ENCODE measurements at places on chromosomes 16 and 17.

DNA sequence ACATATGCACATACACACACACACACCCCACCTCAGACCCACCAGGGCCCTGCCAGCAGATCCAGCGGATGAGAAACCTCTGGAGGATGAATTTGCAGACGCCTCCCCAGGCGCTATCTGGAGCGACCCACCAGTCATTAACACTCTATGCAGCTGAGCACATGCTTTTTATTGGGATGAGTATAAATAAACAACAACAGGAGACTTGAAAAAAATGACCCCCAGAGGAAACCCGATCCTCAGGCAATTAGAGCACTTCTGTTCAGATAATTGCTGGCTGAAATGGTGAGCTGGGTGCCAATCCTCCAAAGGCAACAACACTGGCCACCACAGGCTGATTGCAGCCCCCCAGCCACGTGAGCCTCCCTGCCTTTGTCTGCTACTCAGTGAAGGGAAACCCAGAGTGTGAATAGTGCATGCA lies 32.9 kb downstream of the DYNLRB2 start:
- no peak for DNase-seq

GRCh38 chr17:70107441-70107840 lies 32.4 kb downstream of the KCNJ16 start:
- no peak for DNase-seq

DNA sequence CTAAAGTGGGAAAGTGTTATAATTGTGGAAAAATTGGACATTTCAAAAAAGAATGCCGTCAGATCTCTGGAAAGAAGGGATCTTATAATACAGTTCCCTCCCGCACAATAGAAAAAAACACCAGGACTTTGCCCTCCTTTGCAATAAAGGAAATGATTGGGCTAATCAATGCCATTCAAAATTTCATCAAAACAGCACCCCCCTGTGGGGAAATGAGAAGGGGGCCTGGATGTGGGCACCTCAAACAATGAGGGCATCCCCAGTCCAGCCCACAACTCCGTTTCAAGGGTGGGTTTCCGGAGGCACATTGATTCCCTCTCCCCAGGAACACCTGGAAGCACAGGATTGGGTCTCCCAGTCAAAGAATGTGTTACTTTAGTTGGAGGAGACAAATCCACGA lies 26.1 kb downstream of the CD300LG start:
- DNase-seq = no peak

- no peak for DNase-seq
Measured at GRCh38 chr16:74439685-74440084, 18.4 kb upstream of the CLEC18B start.

GRCh38 chr16:29023279-29024277 lies 38.7 kb downstream of the LAT start:
- no peak for DNase-seq

DNA sequence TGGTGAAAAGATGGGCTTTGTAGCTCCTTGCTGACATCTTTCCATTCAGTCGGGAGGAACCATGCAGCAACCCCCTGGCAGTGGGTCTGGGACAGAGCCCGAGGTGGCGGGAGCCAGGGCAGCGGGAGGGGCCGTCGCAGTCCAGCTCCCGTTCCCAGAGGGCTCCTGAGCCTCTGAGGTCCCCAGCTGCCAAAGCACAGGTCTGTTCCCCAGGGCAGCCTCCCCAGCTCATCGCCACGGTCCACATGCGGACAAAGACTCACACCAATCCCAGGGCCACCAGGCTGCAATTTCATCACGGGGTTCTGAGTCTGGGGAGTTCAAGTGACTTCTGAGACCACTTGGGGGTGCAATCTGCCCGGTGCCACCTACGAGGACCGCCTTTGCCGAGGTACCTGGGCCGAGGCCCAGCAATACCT lies 196.0 kb downstream of the RBFOX3 start:
- no peak for DNase-seq

DNA sequence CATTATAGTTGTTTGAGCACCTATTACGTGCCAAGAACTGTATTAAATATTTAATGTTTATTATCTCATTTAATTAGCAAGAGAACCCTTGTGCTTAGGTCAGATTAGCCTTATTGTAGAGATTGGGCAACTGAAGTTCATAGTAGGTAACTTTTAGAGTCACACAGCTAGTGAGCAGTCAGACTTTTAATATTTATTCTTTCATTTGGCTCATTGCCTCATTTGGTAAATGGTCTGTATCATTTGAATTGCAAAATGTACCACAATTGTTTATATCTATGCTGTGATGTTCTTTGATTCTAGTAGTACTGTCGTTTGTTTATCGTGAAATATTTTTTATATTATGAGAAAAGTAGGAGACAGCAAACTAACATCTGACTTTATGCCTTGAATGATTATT lies 7.6 kb downstream of the CLTC start:
- no peak for DNase-seq

- no peak for DNase-seq
Measured at GRCh38 chr17:29379084-29379991, 10.8 kb upstream of the TAOK1 start.

GRCh38 chr17:9074131-9074530 lies 52.8 kb downstream of the NTN1 start:
- no peak for DNase-seq

DNA sequence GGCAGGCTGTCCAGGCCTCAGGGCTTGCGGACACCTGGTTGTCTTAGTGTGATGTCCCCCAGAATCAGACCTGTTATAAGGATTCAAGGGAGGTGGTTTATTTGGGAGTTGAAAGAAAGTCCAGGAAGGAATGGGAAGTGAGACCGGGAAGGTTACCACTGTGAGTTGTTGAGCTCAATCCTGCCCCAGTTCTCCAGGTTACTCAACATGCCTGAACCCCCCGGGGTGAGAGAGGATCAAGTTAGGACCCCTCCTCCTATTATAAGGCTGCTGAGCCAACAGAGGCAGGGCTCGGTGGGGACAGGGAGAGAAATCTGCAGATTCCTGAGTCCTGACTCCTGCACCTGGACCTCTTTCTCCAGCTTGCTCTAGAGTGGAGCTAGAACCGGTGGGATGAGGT lies 86.4 kb downstream of the MRM1 start:
- DNase-seq = no peak

GRCh38 chr17:72476575-72476986 lies 355.8 kb downstream of the SOX9 start:
- no peak for DNase-seq

- no peak for DNase-seq
Measured at GRCh38 chr17:57677301-57677700, 67.8 kb downstream of the CCDC182 start.

GRCh38 chr16:66007717-66008116 lies 358.8 kb upstream of the CDH5 start:
- DNase-seq = no peak

DNA sequence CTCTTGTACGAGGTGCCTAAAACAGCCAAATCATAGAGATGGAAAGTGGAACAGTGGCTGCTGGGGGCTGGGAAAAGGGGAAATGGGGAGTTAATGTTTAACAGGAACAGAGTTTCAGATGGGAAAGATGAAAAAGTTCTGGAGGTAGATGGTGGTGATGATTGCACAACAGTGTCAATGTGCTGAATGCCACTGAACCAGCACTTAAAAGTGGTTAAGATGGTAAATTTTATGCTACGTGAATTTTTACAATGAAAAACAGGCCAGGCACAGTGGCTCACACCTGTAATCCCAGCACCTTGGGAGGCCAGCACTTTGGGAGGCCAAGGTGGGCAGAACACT lies 130.4 kb downstream of the C16orf78 start:
- DNase-seq = no peak

DNA sequence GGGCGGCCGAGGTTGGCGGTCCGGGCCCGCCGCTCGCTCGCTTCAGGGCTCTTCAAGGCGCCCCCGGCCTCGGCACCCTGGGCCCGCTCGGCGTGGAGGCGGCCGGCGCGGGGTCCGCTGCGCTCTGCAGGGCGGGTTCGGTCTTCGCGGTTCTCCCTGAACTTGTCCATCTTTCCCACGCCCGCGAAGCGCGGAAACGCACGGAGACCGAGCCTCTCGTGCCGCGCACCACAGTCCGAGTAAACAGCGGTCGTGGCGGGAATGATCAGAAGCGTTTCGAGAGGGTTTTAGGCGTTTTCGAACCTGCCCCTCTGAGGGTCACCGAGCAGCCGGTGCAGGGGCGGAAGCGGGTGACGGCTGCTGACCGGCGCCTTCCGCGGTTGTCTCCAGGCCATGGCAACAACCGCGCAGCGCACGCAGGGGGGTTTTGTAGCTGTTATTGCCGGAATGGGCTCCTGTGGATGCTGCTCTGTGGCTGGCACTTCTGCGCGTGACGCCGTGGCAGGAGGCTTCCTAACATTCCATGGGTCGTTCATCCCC lies 414 bp downstream of the NARF start:
- DNase-seq = no peak

- peak; percentile 79 for DNase-seq
Measured at GRCh38 chr16:85245307-85246172, 133.3 kb upstream of the CIBAR2 start.

GRCh38 chr16:70698901-70699300 lies 13.0 kb upstream of the MTSS2 start:
- DNase-seq = no peak

- DNase-seq = no peak
Measured at GRCh38 chr16:47063011-47063724, 80.6 kb downstream of the NETO2 start.

GRCh38 chr17:65459677-65460347 lies 101.6 kb downstream of the AXIN2 start:
- no peak for DNase-seq

- no peak for DNase-seq
Measured at GRCh38 chr16:5020551-5020950, 13.2 kb downstream of the NAGPA start.

- no peak for DNase-seq
Measured at GRCh38 chr16:28053461-28053860, 10.1 kb downstream of the GSG1L start.

GRCh38 chr17:8997994-8998628 lies 23.2 kb upstream of the NTN1 start:
- peak; percentile 80 for DNase-seq

DNA sequence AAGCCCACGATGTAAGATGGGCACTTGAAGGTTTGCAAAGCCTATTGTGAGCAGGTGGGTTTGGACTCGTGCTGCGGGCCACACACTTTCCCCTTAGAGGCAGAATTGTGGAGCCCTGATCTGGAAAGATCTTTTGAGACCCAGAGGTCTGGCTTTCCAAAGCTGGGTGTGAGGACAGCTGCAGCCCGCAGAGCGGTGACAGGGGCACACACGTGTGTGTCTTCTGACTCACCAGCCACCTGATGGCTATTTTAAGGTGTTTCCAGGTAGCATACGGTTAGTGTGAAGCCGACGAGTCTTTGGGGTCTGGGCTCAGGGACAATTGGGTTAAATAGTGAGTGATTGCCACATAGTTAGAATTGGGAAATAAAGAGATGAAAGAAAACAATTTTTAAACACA lies 108.9 kb upstream of the GSE1 start:
- DNase-seq = no peak

- DNase-seq = no peak
Measured at GRCh38 chr16:81500833-81501521, 56.4 kb downstream of the CMIP start.

DNA sequence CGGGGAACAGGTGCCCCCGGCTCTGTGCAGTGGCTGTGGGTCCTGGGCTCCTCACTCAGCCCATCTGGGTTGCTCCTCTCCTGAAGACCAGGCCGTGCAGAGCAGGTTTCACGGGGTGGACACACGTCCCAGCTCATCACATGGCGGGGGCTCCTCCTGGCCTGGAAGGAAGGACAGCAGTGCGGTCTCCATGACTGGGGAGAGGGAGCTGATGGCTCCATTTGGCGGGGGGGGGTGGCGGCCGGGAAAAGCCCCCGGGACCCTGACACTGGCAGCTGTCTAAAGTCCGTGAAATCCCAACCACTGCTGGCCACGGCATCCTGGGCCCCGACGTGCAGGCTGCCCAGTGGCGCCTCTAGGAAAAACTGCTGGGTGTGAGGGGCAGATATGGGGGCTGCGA lies 19.0 kb downstream of the SOX8 start:
- DNase-seq = no peak

DNA sequence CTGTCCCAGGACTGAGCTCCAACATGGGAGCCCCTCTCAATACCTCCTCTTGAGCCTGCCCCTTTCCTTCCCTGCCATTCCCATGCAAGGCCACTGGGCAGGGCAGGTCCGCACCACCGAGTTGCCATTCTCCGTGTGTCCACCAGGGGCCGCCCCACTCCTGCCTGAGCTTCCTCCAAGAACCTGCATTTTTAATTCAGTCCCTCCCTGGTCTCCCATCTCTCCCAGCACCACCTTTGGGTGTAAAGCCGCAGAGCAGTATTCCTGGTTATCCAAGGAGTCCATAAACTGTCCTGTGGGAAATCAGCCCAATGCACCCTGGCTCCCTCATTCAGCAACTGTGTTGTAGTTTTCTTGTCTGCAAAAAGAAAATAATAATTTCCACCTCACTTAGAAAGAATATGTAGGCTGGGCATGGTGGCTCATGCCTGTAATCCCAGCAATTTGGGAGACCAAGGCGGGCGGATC lies 15.9 kb upstream of the ANKRD40CL start:
- DNase-seq = peak; percentile 93

- no peak for DNase-seq
Measured at GRCh38 chr17:14605267-14605599, 304.4 kb downstream of the HS3ST3B1 start.

- DNase-seq = no peak
Measured at GRCh38 chr17:57909551-57909950, 45.7 kb downstream of the CUEDC1 start.

DNA sequence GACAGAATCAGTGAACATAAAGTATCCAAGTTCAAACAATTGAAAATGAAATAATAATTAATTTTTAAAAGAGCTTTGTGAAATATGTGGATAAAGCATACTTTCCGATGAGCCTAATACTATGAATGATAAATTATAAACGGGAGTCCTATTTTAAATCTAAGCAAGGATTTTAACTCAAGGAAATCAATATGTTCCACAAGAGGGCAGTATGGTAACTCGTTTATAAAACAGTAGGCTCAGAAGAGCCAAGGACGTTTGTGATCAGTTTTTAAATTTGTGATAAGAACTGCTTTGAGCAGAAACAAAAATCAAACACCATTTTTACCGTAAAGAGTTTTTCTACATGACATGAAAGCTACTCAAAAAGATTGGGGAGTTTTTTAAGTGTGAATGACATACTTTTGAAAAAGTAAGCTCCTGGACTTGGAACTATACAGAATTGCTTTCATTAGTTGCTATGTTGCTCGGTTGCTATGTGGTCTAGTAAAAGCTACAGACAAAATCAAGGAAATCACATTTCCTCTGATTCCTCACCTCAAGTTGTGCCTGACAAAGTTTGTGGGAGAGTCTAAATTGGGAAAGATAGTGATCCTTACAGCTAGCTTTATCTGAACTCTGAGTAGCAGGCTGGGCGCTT lies 11.8 kb upstream of the TEKT1 start:
- peak; percentile 38 for DNase-seq

GRCh38 chr16:4231367-4231766 lies 10.5 kb downstream of the SRL start:
- no peak for DNase-seq

- DNase-seq = no peak
Measured at GRCh38 chr16:58381661-58382060, 10.6 kb upstream of the GINS3 start.

- no peak for DNase-seq
Measured at GRCh38 chr17:80422276-80422675, 7.3 kb downstream of the ENDOV start.
